ENCODE measurements at places on chromosomes 5 and 9. TPM values are rescaled to one million over a fixed set of nuclear protein-coding genes. Genes with fewer than 3 reads are reported as not detected.

- DNase-seq, result no peak
These were observed 5.8 kb downstream of the OCLN start for GRCh38 chr5:69498384-69498783.

GRCh38 chr5:67657055-67657454 is 460.5 kb upstream of the CD180 start:
- DNase-seq, result no peak

- DNase-seq, result no peak
These were observed at the start of gene PCDHGA12 for GRCh38 chr5:141430332-141431113. TSS of gene PCDHGA12 (plus strand) at chr5:141430507. CDS start at chr5:141430760, 253 bp downstream.

DNA sequence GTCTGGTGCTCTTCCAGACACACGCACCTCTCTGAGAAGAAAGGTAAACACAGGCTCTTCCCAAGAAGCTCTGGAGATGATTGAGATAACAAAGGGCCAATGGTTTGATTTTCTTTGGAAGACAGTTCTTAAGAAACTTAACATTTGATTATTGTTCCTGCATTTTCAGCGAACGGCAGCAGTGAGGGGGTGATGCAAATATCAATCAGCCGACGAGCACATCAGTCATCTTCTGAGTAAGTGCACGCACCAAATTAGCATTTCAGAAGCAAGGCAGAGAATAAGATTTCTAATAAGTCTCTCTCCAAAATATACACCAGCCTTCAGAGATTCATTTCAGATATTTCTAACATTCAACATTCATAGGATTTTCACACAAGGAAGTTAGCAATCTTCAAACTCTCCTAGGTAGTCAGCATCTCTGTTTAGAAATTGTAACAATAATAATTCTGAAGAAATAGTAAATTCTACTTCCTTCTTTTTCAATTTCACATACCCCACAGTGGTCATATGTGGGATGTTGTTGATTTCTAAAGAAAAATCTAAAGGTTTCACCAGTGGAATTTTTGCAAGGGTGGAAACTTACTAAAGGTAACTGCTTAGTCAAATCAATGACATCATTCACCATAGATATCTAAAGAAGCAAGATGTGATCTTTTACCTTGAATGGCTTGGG is 250.3 kb downstream of the SEC61B start:
- no peak for DNase-seq

- DNase-seq, result no peak
These were observed 108.0 kb downstream of the STARD4 start for GRCh38 chr5:111404270-111404769.

- DNase-seq, result no peak
These were observed 8.2 kb downstream of the NR2F1-AS1 start for GRCh38 chr5:93572608-93573353.

GRCh38 chr9:20361229-20361628 is 261.1 kb downstream of the MLLT3 start:
- no peak for DNase-seq

- DNase-seq, result no peak
These were observed 690.4 kb upstream of the MEF2C start for GRCh38 chr5:89573345-89573744.

DNA sequence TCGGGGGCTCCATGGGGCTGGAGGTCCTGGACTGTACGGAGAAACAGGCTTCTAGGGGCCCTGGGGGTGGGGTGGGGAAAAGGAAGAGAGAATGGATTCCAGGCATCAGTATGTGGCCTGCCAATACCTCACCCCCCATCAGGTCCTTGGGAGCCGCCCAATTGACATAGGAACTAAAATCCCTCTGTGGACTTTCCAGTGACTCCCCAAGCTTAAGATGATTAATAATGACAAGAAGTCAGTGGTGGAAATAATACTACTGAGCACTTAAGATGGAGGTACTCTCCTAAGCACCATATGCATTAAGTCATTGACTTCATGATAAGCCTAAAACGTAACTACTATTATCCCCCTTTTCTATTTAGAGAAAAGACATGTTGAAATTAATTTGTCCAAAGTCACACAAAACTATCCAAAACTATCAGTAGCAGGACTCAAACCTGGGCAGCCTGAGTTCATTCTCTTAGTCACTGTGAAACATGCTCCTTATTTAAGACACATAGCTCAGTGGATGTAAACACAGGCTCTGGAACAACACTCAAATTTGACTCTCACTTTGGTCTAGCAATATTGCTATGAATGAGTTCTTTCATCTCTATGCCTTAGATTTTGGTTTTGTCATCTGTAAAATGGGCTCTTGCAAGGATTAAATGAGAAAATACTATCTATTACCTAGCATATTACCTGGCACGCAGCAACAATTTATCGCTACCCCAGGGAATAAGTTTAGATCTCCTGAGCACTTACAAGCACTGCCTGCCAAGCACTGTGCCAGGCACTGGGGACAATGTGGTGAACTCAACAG is 9.5 kb downstream of the SPRY4 start:
- no peak for DNase-seq

DNA sequence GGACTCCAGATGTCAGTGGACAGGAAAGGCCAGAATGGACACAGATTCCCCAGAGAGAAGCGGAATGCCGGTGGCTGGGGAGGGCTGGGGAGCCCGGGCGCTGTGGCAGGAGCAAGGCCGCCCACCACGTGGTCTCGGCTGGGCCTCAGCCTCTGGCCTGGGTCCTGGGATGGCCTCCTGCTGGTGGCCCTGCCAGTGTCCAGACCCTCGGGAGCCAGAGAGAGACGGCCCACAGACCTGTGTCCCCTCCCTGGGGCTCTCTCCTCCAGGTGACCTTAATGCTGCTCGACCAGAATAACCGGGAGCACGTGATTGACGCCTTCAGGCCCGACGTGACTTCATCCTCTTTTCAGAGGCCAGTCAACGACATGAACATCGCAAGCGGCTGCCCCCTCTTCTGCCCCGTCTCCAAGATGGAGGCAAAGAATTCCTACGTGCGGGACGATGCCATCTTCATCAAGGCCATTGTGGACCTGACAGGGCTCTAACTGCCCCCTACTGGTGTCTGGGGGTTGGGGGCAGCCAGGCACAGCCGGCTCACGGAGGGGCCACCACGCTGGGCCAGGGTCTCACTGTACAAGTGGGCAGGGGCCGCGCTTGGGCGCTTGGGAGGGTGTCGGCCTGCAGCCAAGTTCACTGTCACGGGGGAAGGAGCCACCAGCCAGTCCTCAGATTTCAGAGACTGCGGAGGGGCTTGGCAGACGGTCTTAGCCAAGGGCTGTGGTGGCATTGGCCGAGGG is 19.0 kb downstream of the FBXW5 start:
- no peak for DNase-seq

DNA sequence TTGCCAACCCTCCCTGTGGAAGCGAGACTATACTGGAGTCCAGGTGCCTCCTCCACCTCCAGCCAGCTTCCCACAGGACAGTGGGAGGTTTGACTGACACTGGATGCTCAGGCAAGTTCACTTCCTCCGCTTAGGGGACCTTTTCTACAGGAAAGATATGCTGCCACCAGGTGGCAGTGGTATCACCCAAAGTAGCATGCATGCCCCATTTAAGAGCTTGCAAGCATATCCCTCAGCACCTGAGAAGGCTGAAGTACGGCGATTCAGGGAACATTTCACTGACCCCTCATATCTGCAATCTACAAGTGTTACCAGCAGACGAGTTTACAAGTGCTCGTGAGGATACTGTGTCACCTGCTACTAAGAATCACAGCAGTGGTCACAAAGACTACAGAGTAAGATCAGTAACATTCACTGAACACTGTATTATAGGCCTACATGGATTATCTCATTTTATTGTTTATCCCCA is 75.5 kb downstream of the KLHL3 start:
- DNase-seq, result peak; percentile 67

DNA sequence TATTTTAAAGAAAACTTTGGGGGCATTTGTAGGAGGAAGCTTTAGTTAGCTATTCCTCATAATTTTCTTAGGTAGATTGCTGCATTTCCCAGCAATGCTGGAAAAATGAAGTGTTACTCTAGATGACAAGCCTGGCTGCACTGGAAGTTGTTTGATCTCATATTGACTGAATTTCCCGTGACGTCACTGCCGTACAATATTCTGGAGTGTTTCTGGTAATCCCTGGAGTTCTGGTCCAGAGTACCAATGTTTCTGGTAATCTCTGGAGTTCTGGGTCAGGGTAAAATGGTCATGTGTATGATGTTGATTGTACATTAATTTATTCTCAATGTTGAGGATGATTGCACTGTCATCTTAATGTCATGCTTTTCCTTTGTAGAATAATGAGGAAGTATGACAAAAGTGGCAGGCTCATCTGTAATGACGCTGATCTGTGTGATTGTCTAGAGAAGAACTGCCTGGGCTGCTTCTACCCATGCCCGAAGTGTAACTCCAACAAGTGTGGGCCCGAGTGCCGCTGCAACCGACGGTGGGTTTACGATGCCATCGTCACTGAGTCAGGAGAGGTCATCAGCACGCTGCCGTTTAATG is 26.2 kb downstream of the ARL14EPL start:
- no peak for DNase-seq

- no peak for DNase-seq
These were observed 19.4 kb downstream of the DTWD2 start for GRCh38 chr5:118968925-118969375.

Gene FCN2
- polyA plus RNA-seq, result not detected

Gene DOCK8
- polyA plus RNA-seq, result 0.05 TPM

Gene KLF9
- polyA plus RNA-seq, result 13.2 TPM

Gene PDLIM4
- 43.4 TPM for polyA plus RNA-seq

Gene GFI1B
- polyA plus RNA-seq, result 0.10 TPM
